ENCODE measurements at places on chromosomes 7 and 10.

DNA sequence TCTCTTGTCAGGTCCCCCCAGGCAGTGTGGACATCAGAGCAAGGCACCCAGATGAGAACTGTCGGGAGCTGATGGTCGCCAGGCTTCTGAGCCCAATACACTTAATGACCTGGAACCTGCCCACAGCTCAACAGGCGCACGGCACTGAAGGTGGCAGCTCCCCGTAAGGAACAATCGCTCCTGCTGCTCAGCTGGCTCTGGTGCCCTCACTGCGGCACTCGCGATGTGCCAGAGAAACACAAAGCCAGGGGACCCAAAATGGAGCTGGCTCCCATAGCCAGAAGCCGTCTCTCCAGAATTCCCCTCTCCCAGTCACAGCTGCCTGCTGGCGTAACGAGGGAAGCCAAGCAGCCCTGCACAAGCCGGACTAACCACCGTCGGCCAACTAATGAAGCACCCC is 6.3 kb downstream of the CALN1 start:
- DNase-seq = no peak

- DNase-seq = no peak
Measured at GRCh38 chr7:105825371-105825770, 51.0 kb downstream of the ATXN7L1 start.

- no peak for DNase-seq
Measured at GRCh38 chr10:88583584-88583957, 453 bp upstream of the RNLS start.

GRCh38 chr10:13147161-13147560 is 14.2 kb upstream of the MCM10 start:
- no peak for DNase-seq

GRCh38 chr7:77402818-77403217 is 13.3 kb downstream of the GSAP start:
- no peak for DNase-seq

DNA sequence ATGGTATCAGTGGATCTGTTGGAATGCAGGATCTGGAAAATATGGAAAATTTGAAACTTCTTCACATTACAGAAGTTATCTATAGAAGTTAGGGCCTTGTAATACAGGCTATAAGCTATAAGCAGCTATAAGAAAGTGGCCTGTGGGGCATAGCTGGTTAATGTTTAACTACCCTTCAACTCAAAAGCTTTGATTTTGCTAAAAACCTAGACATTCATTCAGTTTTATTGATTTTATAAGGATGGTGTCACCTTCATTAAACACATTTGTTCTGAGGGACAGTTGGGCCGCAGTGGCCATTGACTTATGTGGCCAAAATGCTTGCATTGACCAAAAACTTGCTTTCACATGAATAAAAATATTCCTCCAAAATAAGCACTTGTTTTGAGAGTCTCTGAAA is 13.1 kb upstream of the AKR1C3 start:
- DNase-seq = no peak

- no peak for DNase-seq
Measured at GRCh38 chr10:7409045-7409731, 1.6 kb downstream of the SFMBT2 start.

DNA sequence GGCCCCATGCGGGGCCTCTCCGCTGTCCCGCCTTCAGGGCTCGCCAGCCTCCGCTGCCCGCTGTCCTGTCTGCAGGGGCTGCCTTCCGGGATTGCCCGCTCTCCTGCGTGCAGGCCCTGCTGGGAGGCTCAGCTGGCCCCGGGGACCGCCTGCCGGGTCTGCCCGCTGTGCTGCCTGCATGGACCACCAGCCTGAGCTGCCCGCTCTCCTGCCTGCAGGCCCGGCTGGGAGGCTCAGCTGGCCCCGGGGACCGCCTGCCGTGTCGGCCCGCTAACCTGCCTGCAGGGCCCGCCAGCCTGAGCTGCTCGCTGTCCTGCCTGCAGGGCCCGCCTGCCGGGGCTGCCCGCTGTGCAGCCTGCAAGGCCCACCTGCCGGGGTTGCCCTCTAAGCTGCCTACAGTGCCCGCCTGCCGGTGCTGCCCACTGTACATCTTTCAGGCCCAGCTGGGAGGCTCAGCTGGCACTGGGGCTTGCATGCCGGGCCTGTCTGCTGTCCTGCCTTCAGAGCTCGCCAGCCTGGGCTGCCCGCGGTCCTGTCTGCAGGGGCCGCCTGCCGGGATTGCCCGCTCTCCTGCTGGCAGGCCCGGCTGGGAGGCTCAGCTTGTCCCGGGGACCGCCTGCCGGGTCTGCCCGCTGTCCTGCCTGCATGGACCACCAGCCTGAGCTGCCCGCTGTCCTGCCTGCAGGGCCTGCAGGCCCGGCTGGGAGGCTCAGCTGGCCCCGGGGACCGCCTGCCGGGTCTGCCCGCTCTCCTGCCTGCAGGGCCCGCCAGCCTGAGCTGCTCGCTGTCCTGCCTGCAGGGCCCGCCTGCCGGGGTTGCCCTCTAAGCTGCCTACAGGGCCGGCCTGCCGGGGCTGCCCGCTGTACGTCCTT is 165.1 kb downstream of the GLRX3 start:
- DNase-seq = no peak

GRCh38 chr10:86819567-86819966 is 63.1 kb downstream of the BMPR1A start:
- DNase-seq = no peak

Measured in iPS DF 19.7 (cell line).